Astrocyte of the hippocampus (primary cell): ENCODE measurements at places on chromosomes 3 and 15.

- no peak for DNase-seq
Observed at GRCh38 chr3:72380711-72381493, 467.3 kb downstream of the SHQ1 start.

DNA sequence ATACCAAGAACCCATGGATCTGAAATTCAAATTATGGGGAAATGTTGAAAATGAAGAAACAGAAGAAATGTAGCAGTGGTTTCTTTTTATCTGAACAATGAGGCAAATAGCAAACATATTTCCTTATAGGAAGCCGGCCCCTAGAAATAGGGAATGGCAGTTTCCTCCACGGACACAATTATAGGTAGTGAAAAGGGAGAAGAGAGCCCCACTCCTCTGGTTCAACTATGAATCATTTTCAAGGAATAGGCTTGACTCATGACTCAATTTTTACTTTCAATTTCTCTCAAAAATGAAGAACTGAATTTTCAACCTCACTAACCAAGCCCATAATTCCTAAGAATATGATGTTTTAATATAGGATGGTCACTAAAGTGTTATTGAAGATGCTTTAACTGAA, 243.1 kb downstream of the MECOM start:
- DNase-seq = no peak

DNA sequence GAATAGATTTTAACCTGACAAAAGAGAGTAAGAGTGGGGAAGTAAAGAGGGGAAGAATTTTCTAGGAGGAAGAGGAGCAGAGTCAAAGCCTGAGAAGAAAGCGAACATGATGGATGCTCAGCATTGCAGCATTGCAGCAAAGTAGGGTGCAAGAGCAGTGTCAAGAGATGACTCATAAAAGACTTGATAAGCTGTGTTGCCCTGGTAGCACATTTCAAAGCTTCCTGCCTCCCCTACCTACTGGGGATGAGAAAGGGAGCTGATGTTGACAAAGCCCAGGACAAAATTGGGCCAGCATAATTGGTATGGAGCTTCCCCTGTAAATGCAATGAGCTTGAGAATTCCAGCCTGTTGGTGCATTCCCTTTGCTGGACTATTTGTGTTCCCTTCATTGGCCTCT, 121.6 kb upstream of the ST8SIA2 start:
- DNase-seq = no peak

- no peak for DNase-seq
Observed at GRCh38 chr15:41996921-41997592, 23.8 kb downstream of the PLA2G4E start.

DNA sequence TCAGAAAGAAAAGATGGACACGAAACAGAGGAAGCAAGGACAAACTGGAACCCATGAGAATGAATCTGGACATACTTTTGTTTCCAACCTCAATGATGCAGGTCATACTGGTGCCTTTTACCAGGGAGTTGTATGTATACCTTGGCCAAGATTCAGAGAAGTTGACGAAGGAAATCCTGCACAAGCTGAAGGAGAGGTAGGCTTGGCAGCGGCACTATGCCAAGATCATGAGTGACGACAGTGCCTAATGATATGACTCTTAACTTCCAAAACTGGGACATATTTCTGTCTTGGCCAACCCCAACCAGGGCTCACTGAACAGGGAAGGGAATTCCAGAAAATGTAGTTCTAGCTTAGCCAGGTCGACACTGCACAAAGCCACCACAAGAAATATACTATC, 149.2 kb upstream of the SLCO3A1 start:
- peak; percentile 3 for DNase-seq

- DNase-seq = no peak
Observed at GRCh38 chr3:127053450-127053849, 70.5 kb downstream of the PLXNA1 start.

GRCh38 chr3:54709785-54710184, 218.1 kb downstream of the LRTM1 start:
- DNase-seq = no peak

GRCh38 chr15:48427960-48428547, 96.8 kb downstream of the DUT start:
- peak; percentile 91 for DNase-seq

- peak; percentile 96 for DNase-seq
Observed at GRCh38 chr3:134326760-134327593, 47.3 kb downstream of the AMOTL2 start.

DNA sequence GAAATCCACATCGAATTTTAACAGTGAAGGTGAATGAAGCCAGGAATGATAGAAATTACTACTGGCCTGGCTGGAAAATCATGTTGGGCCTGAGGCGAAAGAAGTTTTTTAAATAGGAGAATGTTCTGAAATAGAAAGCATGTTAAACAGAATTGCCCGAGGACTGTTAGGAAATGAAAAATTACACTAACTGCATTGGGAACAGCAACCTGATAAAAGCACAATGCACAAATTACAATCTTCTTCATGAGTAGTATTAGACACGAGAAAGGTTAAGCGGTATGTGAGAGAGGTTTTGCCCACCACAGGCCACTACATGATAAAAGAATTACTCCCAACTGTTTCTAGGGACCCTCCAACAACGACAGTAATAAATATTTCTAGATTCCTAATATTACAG, 18.9 kb downstream of the GBE1 start:
- peak; percentile 35 for DNase-seq

GRCh38 chr3:12325586-12326515, 37.0 kb downstream of the PPARG start:
- DNase-seq = no peak

GRCh38 chr3:35141406-35141805, 497.9 kb upstream of the ARPP21 start:
- DNase-seq = peak; percentile 1

- DNase-seq = no peak
Observed at GRCh38 chr3:14151471-14152083, 26.7 kb downstream of the TMEM43 start.

DNA sequence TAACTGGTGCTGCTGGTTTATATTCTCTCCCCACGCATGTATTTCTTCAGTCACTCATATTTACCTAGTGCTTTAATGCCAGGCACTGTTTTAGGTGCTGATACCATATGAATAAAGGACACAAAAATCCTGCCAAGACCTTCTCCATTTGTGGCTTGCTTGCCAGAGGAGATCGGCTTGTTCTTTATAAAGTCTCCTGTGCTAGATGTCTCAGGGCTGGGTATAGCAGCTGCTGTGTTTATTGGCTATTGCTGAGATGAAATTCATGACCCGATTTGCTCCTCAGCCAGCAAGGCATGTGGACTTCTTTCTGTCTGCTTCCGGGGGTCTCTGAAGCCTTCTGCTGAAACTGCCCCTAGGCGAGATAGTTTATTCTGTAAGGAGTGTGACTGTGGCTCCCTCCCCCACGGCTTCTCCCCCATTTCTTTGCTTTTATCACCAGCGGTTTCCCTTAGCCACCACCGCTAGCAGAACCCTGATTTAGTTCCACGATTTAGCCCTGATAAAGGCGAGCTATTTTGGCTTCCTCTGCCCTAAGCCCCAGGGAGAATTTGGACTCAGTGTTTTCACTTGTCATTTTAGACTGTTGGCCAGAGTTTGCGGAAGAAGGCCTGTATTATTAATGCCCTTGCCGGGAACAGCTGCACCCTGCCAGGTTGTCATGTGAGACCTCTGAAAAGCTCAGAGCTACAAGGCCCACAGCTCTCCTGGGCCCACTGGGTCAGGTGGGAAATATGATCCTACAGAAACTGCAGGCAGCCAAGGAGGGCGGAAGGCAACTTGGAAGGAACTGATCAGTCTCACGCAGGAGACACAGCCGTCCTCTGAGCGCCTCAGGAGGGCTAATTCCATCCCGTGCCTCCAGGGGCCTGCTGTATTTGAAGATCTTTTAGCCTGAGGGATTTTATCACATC, 46.8 kb downstream of the ST6GAL1 start:
- peak; percentile 68 for DNase-seq

- DNase-seq = no peak
Observed at GRCh38 chr3:47772788-47773187, 8.9 kb downstream of the SMARCC1 start.

- DNase-seq = no peak
Observed at GRCh38 chr3:145536461-145536860, 624.5 kb downstream of the PLOD2 start.

GRCh38 chr3:277873-278272, 81.3 kb downstream of the CHL1 start:
- DNase-seq = no peak

GRCh38 chr15:62063825-62064635, 2.7 kb upstream of the C2CD4A start:
- peak; percentile 18 for DNase-seq

DNA sequence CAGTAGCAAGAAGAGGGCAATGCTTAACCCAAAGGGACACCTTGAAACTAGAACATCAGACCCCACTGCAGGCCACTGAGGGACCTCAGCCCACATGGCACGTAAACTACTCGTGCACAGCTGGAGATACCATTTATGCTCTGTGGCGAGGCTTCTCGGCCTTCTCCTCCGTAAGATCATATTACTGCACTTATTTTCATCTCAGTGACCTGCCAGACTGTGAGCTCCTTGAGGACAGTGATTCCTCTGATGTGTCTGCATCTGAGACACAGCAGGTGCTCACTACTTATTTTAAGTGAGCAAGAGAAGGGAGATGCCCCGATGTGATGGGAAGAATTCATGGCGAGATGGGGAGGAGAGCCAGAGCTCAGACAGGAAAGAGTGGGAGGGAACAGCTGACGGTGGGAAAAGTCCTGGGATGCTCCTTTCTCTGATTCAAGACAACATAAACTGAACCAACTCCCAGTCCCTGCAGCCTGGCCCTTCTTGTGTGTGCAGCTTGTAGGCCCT, 137.6 kb downstream of the RPLP1 start:
- DNase-seq = no peak

- DNase-seq = peak; percentile 88
Observed at GRCh38 chr15:40762919-40763800, 708 bp upstream of the GCHFR start.

DNA sequence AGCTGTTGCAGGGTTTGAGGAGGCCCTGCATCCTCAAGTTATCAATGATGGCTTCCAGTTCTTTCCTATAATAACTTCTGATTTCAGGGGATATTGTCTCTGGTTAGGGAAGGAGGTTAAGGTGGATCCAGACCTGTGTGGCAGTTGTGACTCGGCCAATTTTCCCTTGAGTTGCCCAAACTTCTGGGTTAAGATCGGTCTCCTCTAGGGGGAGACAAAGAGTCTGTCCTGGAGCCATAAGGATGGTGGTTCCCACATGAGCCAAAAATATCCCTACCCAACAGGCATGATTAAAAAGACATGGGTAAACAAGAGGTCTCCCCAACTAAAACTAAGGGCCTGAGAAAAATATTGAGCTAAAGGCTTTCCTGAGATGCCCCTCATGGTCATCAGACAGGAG, 227.5 kb upstream of the MDFIC2 start:
- DNase-seq = no peak

DNA sequence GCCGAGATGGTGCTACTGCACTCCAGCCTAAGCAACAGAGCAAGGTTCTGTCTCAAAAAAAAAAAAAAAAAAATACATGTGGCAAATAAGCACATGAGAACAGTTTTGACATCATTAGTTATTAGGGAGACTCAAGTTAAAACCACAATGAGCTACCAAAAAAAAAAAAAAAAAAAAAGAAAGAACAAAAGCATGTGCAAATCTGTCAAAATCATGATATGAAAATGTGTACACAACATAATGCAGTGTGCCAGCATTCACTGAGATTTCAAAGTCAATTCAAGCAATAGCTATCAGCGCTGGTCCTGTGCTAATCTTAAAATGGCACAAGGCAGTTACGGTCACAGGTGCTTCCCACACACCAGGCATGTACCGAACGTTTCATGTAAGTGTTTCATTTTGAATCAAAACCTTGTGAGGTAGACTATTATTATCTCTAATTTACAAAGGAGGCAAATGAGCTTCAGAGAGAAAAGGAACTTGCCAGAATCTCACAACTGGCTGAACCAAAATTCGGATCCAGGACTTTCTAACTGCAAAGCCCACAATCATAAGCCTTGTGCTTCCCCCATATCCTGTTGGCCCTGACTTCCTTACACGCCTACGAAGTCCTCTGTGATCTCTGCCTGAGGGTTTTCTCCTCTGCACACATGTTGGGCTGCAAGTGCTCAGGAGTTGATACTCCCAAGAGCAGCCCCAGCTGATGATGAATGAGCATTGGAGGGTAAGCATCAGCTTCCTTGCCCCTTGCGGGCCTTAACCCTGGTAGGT, 200.1 kb upstream of the PROK2 start:
- DNase-seq = no peak

- no peak for DNase-seq
Observed at GRCh38 chr3:177552051-177552450, 354.8 kb upstream of the TBL1XR1 start.

DNA sequence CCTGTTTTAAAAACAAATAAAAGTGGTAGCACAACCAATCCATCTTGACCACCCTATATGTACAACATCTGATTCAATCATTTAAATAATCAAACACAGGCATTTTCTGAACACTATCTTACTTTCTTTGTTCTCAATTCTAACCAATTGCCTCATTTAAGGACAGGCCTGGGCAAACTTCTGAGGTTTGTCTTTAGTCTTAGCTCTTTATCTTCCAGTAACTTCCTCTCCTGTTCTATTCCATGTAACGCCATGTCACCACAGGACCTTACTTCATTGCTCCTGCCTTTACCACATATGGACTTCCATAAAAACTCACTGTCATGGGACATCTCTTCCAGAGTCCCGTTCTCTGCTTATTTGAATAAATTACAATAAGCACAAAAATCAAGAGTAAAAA, 14.9 kb downstream of the HDGFL3 start:
- DNase-seq = no peak

- peak; percentile 94 for DNase-seq
Observed at GRCh38 chr3:59559721-59560435, 510.1 kb upstream of the CFAP20DC start.

- no peak for DNase-seq
Observed at GRCh38 chr3:155663467-155664212, 81.2 kb downstream of the PLCH1 start.

GRCh38 chr3:117160176-117160575, 450.6 kb downstream of the TUSC7 start:
- DNase-seq = no peak
